Activated gamma-delta T cell treated with anti-CD3 and anti-CD28 coated beads, Interleukin-2, amount 50 U/mL, for 16 hours (primary cell): ENCODE measurements at places on chromosomes 7 and 10.
A peak's percentile ranks its signal among the peaks of the same experiment; 100 is the strongest.

GRCh38 chr10:87619705-87620104, 40.0 kb upstream of the PAPSS2 start:
- DNase-seq, result no peak

DNA sequence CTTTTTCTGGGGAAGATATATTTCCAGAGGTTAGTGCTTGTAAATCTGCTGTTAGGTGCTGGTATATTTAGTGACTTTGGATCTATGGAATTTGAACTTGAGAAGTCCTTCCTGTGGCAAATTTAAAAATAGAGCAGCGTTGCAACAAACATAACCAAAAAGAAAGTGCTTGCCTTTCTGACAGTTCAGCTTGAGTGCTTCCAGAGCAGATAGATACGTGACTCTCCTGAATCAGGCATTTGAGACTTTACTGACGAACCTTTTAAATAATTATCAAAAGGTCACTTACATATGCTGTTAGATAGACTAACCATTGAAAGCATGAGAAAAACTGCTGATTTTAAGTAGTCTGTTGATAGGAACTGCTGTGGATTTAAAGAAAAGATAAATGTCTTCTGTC, 387.5 kb upstream of the LRRTM3 start:
- no peak for DNase-seq

GRCh38 chr7:148289630-148290029, 300.9 kb upstream of the C7orf33 start:
- DNase-seq, result no peak

DNA sequence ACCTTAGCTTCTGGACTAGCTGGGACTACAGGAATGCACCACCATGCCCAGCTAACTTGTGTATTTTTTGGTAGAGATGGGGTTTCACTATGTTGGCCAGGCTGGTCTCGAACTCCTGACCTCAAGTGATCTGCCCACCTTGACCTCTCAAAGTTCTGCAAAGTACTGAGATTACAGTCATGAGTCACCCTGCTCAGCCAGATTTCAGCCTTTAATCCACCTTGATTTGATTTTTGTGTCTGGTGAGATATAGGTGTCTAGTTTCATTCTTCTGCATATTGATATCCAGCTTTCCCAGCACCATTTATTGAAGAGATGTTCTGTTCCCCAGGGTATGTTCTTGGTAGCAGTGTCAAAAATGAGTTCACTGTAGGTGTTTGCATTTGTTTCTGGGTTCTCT, 20.1 kb upstream of the CYP3A7 start:
- DNase-seq, result no peak

DNA sequence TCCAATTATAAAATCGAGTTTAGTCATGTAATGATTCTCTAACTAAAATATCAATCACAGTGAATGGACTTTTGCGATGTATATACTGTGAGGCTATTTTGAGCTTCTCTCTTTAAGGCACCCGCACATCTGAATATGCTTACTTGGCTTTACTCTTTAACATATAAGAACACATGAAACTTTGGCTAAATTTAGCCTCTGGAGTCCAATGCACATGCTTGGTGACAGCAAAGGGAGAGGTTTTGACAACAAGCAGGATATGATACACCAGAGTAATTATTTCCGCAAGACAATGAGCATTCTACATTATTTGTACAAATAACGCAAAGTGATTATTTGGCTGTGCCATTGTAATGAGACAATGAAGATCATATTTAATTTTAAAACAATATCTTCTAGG, 72.4 kb downstream of the ARID5B start:
- DNase-seq, result no peak

GRCh38 chr7:2734751-2735571, 47.0 kb downstream of the AMZ1 start:
- no peak for DNase-seq

GRCh38 chr7:45506059-45506458, 68.1 kb upstream of the ADCY1 start:
- no peak for DNase-seq

- DNase-seq, result no peak
These were observed 125.0 kb upstream of the GJD4 start for GRCh38 chr10:35480142-35480541.

GRCh38 chr7:129188892-129189660, 643 bp downstream of the SMO start:
- DNase-seq, result no peak

DNA sequence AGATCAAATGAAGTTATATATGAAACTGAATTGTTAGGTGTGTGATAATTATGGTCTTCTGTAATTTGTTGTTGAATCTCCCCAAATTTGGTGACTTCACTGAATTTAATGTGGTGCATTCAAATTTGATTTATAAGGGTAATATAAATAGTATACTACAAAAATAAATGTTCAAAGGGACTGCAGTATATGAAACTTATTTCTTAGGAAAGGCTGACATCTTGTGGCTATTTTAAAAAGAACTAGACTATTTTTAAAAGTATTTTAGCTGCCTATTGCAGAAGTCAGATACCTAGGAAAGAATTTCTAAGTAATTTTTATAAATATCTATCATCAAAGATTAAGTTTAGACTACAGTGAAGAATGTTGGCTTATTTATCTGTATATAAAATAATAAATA, 36.6 kb downstream of the ATRNL1 start:
- no peak for DNase-seq

- no peak for DNase-seq
These were observed 225.8 kb downstream of the EXOC4 start for GRCh38 chr7:133478591-133479135.

DNA sequence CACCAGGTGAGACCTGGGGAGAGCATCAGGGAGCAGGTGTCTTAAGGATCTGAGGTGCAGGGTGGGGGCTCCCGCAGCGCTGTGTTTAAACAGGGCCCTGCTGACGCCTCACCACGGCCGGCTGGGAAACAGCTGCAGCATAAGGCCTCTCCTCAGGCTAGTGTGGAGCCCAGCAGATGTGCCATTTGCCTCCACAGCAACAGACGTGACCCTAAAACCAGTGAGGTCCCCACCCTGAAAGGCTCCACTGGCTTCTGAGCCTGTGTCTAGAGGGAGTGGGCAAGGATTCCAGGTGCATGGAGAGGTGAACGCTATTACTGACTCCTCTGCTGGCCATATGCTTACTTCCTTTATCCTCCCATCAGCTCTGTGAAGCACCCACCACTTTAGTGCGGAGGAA, 47.8 kb downstream of the SYPL1 start:
- no peak for DNase-seq

DNA sequence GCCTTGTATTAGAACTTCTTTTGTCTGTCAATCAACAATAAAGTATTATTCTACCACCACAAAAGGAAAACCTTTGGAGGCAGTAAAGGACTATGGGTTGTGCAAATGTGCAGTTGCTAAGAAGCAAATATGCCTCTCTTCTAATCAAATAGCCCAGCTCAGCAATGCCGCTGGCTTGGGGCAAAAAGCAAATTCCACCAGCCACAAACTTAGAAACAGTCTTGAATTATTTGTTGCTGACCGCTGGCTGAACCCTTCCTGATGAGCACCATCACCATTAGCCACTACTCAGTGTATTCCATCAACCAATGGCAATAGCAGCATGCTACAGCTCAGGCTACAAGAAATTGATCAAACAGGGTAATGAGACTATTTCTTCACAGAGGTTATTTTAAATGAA, 51.0 kb downstream of the SKAP2 start:
- DNase-seq, result no peak

DNA sequence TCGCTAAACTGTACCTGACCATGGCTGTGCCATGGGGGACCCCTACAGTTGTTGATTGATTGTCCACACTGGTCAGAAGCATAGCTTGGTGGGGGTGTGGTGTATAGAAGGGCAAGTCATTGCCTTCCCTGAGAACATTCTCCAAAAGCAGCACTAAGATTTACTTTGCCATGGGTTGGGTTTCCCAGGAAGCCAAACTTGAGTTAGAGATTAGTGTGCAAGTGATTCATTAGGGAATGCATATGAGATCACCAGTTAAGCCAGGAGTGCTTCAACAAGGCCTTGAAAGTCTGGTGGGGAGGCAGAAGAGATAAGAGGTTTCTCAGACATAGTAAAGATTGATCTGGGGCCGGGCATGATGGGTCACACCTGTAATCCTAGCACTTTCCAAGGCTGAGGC, 21.4 kb upstream of the TPST1 start:
- no peak for DNase-seq

DNA sequence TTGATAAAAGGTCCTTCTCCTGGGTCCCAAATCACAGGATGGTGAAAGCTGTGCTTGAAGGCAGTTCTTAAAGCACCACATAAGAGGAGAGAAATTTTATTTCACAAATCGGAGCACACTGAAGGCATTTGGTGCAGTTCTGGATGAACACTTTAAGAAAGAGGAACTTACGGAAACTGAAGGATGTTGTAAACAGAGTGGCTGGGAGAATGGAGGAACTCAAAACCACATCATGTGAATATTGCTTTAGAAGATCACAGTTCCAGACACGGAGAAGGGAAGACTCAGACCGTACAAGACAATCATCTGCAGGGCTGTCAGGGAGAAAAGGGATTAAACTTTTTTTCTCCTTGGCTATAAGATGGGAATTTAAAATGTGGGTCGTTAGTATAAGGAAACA, 9.0 kb upstream of the GPR141 start:
- no peak for DNase-seq

DNA sequence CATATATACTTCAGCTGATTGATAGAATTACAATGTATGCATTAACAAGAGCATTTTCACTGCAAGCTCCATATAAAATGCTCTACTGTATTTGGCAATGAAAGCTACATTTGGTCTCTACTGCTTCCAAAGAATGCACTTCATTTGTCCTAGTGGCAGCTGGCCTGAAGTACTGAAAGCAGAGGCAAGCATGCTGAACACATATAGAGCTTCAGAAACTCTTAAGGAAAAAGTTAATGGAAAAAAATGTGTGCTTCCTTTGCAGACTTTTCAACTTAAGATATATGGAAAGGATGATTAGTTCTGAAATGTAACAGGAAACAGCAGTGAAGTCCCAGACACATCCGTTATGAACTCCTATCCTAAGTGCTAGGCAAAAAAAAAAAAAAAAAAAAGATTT, 537.1 kb upstream of the POM121L12 start:
- DNase-seq, result no peak

- no peak for DNase-seq
These were observed 1.1 kb downstream of the NDUFB2 start for GRCh38 chr7:140697447-140698143.

DNA sequence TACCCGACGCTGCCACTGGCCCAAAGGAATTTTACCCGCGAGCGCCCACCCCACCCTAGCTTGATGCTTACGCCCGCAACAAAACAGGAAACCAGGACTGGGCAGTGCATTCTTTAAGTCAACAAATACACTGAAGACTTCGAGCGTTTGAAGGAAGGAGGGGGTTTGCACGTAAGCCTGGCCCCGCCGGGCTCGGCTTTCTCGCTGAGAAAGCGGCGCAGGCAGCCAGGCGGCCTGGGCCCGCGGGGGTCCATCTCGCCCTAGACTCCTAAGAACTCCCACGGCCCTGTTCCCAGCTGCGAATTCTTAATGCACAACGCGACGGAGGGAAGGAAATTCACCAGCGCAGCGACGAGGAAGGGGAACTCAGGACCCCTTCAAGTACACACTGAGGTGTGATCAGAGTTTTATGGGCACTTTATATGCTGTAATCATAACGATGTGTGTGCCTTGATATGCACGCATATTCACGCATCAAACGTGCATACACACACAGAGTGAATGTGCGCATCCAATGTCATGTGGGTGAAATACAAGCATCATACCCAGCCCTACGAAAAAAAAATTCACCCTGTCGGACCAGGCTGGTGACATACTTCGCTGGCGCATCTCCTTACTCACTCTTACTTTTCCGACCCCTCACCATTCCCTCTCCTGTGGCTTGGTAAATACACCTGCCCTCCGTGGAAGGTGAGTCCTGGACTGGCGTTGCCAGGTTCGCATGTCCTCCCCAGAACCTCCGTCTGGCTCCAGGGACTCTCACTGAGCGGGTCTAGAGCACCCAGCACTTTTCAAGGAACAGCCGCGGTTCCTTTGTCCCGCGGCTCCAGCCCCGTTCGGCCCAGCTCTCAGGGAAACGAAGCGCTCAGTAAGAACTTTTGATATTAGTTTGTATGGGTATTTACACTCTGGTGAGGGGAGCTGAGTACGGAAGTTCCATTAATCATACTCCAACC, 5.7 kb upstream of the HOXA13 start:
- DNase-seq, result no peak

- DNase-seq, result no peak
These were observed 118.3 kb upstream of the SHH start for GRCh38 chr7:155930527-155930926.

DNA sequence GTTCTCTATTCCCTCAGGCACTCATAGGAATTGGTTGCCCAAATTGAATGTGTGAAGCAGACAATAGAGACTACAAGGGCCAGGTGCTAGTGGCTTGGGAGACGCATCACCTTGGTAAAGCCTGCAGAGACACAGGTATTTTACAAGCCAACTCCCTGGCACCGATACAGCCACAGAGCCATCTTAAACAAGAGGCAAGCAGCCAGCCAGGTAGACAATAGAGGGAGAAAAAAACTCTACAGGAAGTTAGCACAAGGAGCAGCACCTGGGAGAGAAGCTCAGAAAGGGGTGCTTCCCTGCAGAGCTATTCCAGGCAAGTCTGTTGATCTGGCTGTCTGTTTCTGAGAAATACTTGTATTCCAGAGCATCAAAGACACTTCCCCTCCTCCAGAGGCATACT, 43.0 kb upstream of the CDK1 start:
- no peak for DNase-seq

- no peak for DNase-seq
These were observed 62.7 kb downstream of the VPS41 start for GRCh38 chr7:38846280-38846679.

GRCh38 chr7:107960272-107960671, 42.7 kb downstream of the LAMB1 start:
- DNase-seq, result no peak

GRCh38 chr7:157568106-157568769, 231.4 kb downstream of the DNAJB6 start:
- DNase-seq, result no peak

GRCh38 chr10:128078136-128078969, 47.9 kb downstream of the MKI67 start:
- DNase-seq, result no peak

GRCh38 chr10:43595739-43596298, 10.4 kb upstream of the ZNF485 start:
- peak; percentile 16 for DNase-seq

GRCh38 chr10:88565072-88565471, 18.0 kb downstream of the RNLS start:
- no peak for DNase-seq

- no peak for DNase-seq
These were observed 244.5 kb upstream of the PITRM1 start for GRCh38 chr10:3417096-3417495.
